ENCODE measurements at places on chromosomes 2 and 18. TPM values are rescaled to one million over a fixed set of nuclear protein-coding genes. Genes with fewer than 3 reads are reported as not detected.
A peak's percentile ranks its signal among the peaks of the same experiment; 100 is the strongest.

The SNRNP200 gene
- total RNA-seq, result 85.6 TPM

The GAD1 gene
- 5.5 TPM for total RNA-seq

The RTP5 gene
- not detected for total RNA-seq

DNA sequence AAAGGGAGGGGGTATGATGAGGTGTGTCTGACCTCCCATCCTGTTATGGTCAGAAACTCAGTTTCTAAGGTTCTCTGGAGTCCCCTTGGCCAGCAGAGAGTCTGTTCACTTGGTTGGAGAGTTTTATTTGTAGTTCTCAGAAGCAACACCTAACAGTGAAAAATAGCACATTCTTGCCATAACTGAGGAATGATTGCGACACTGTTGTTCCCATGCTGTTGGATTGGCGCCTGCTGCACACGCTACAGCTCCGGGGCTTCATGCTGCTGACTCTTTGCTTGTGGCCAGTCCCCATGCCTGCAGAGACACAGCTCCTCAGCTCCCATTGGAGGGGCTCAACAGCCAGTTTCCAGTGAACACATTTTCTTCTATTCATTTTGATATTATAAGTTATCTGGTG is 42.1 kb downstream of the TPGS2 start:
- DNase-seq, result peak; percentile 32

The IL36A gene
- total RNA-seq, result not detected

DNA sequence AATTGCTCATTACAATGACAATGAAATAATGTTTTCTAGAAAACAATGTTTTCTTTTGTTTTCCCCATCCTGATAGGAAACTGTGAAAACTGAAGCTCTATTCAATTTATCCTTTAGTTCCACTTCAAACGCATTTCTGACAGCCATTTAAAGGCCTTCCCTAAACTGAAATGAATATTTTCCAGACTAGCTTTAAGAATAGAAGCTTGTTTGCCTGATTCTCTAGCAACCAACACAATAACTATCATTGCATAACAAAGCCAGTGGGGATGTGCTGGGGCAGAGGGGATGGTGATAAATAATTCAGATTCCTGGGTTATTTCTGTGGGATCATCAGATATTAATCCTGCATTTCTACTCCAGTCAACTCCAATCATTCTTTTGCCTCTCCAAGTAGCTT is 427.1 kb downstream of the RND3 start:
- DNase-seq, result no peak

DNA sequence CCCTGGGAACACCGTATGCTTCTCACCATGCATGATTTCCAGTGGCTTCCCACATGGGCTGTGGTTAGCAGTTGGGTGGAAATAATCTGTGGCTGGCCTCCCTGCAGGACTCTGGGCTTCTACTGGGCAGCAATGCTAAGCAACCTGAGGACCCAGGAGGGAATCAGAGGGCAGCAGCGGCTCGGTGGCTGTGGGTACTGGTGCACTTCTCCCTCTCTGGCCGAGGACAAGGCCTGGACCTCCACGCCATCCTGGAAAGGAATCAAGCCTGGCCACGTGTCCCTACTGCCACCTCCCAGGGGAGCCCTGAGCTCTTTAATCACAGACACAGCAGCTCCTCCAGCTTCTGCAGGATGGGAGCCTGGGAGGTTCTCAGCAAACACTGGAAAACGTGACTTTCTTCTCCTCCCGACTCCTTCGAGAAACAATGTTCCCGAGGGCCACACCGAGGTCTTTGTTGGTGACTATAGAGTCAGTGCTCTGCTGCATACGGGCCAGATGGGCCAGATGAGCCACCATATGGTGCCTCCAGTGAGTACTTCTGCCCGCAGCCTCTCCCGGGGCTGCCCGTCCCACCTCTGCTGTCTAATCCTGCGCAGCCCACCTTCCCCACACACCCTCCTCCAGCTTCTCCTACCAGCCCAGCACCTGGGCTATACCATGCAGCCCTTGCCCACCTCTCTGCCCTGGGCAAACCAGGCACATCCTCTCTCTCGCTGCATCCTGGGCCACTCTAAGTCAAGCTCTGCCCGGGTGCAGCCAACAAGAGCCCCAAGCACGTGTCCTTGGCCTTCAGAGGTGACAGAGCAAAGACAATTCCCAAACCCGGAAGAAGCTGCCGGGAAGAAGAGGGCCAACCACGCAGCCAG is 42.8 kb upstream of the OTOS start:
- no peak for DNase-seq

DNA sequence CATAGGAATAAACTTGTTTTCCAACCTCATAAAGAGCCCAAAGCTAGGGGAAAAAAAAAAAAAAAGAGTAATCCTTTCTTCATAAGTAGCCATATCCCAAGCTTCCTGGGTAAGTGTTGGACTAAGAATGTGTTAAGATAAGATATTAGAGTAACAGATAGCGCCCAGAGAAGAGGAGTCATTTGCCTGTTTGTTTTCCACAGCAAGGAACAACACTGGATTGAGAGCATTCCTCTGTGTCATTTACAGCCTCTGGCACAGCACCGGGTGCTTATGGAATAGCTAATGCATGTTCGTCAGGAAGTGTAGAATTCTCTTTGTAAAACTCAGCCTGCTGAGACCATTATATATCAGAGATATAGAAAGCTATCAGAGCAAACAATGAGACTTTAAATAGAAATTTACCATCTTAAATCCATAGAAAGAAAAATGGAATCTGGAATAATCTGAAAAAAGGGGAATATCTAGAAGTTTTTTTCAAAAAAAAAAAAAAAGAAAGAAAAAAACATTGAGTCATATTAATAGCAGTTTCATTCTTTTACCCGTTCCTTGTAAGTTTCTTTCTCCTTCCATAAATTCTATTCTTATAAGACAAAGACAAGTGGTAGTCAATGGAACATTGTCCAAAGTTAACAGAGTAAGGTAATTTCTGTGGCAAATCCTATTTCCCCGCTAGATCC is 37.6 kb downstream of the LRP2 start:
- no peak for DNase-seq

The HOXD12 gene
- not detected for total RNA-seq

DNA sequence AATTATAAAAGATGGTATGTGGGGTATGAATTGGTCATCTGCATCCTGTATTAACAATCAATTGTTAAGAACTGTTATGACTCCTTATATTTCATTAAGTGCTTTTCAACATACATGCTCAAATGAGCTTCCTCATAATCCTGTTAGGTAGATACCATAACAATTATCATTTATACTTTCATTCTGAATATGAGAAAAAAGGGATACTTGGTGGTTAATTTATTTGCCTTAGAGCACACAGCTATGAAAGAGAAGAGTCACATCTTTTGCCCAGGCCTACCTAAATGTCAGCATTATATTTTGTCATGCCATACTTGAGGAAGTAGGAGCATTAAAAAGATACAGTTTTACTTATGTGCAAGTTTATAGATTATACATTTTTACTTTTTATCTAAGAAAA is 169.6 kb downstream of the TCF4 start:
- DNase-seq, result no peak

DNA sequence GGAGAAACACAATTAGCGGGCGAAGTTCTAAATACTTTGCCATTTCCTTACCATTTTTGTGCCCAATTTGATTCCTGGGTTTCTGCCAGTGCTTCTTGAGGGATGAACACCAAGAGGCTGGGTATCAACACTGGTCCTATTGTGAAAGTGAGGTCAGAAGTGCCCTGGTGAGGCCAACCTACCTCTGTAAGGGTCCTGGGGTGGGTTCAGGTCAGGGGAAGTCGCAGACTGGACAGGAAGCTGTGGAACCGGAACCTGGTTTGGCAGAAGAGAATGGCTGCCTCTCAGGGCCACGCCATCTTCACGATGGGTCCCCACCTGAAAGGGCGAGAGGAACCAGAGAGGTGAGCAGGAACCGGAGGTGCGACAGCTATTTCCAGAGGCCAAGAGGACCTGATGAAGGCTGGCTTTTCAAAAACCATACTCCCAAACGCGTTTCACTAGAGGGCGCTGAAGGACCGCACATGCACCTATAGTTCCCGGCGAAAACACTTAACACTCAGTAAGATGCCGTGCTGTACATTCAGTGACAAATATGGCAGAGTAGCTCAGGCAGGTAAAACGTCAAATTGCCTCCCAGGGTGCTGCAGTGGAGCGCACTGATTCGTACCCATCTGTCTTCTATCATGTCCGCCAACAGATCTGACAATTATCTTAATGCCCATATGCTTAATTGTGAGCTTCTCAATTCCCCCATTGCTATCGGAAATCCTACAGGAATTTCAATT is 275.3 kb upstream of the CCDC68 start:
- DNase-seq, result peak; percentile 15

The FMNL2 gene
- total RNA-seq, result 30.6 TPM

The FLACC1 gene
- total RNA-seq, result 11.1 TPM

The AQP12B gene
- not detected for total RNA-seq

GRCh38 chr2:23940718-23941620 is 706 bp downstream of the UBXN2A start:
- DNase-seq, result no peak

DNA sequence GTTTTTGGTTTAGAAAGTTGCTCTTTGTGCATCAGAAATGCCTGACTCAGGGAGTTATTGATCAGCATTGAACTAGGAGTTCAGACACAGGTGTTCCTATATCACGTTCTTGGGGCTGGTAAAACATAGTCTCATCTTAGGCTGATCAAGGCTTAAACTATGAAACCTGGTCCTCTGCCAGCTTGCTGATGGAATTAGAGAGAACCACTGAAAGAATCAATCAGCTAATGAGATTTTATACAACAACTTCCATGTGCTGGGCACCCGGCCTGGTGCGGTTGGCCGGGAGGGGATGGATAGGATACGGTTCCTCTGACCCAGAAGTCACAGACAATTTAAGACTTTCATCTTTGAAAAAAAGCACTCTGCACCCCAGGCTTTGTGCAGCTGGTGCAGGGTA is 164.9 kb downstream of the RDH14 start:
- no peak for DNase-seq

- DNase-seq, result no peak
Observed at GRCh38 chr2:230318190-230319121, 8.5 kb upstream of the SP140L start.

The EEF1B2 gene
- total RNA-seq, result 215 TPM

The LHCGR gene
- not detected for total RNA-seq

The VSNL1 gene
- not detected for total RNA-seq

- DNase-seq, result no peak
Observed at GRCh38 chr2:127011231-127011661, 95.7 kb downstream of the BIN1 start.

The GPR45 gene
- not detected for total RNA-seq

DNA sequence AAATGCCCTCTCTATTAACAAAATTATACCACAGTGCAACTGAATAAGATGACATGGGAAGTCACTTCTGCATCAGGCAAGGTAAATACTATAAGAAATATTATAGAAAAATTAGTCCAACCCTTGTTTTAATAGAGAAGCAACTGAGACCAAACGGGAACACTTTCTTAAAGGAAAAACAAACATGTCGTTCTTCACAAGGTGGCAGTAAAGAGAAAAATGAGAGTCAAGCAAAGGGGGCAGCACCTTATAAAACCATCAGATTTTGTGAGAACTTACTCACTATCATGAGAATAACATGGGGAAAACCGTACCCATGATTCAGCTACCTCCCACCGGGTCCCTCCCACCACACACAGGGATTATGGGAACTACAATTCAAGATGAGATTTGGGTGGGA is 481.7 kb upstream of the CRIM1 start:
- no peak for DNase-seq

DNA sequence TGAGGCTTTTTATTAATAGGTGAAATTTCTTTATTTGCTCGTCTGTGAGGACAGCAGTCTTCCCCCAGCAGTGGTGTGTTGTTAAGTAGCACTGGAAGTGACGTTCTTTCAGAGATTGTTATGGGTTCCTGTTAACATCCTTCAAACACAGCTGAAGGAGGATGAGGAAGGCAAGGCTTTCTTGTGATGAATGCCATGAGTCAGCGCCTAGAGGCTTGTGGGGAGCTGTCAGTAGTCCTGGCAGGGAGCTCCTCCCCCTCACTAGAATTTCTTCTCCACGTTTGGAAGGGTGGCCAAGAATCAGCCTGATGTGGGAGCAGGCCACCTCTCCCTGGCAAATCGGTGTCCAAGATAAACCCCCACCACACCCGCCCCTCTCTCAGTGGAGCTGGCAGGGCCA is 113.2 kb downstream of the ARHGEF4 start:
- DNase-seq, result no peak

DNA sequence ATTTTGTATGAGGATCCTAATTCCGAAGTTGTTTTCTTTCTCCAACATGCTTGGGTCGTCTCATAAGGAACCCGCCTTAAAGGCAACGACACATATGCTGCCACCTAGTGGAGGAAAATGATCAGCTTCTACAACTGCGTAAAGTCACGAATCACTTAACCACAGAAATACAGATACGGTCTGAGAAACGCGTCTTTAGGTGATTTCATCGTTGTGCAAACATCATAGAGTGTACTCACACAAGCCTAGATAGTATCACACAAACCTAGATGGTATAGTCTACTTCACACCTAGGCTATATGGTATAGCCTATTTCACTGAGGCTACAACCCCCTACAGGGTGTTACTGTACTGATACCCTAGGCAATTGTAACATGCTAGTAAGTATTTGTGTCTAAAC is 13.1 kb downstream of the GNLY start:
- no peak for DNase-seq

GRCh38 chr2:199303728-199304177 is 154.0 kb downstream of the SATB2 start:
- peak; percentile 9 for DNase-seq

The CFAP210 gene
- total RNA-seq, result not detected

The FRZB gene
- total RNA-seq, result 203 TPM

The SCTR gene
- total RNA-seq, result not detected

The CKAP2L gene
- total RNA-seq, result 1.3 TPM

GRCh38 chr2:115520727-115521126 is 1078.3 kb downstream of the DPP10 start:
- no peak for DNase-seq

DNA sequence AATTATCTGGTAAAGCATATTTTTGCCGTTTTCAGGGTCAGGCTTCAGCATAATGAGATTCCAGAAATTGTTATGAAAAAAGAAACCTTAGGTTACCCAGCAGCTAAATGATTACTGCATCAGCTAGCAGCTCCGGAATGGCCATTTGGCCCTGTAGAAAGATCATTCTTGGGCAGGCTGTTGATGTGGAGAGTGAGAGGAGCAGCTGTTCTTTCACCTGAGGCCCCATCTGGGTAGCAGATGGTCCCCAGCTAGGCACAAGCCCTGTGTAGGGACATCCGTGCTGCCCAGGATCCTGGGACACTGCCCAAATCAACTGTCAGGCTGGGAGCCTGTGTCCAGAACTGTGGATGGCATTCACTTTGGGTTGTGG is 61.8 kb downstream of the NEDD4L start:
- DNase-seq, result no peak

DNA sequence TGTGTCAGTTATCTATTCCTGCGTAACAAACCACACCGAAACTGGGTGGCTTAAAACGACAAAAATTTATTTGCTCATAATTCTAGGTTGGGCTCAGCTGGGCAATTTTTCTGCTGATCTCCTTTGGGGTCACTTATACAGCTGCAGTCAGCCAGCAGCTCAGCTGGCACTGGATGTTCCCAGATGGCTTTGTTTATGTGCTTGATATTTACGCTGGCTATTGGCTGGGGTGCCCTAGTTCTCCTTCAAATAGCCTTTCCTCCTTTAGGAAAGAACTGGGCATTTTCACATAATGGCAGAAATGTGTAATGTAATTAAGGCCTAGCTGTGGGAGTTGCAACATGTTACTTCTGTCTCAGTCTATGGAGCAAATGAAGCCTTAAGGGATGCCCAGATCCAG is 142.2 kb downstream of the B3GNT2 start:
- no peak for DNase-seq
